ENCODE measurements at places on chromosomes 7 and 10.

GRCh38 chr7:47622946-47623640, 41.2 kb upstream of the TNS3 start:
- DNase-seq = no peak

- peak; percentile 85 for DNase-seq
Measured at GRCh38 chr10:105187243-105187642, 546.2 kb downstream of the SORCS3 start.

GRCh38 chr10:133401500-133401899, 7.5 kb downstream of the MTG1 start:
- DNase-seq = no peak

GRCh38 chr10:117594722-117595121, 52.2 kb downstream of the EMX2 start:
- DNase-seq = no peak

DNA sequence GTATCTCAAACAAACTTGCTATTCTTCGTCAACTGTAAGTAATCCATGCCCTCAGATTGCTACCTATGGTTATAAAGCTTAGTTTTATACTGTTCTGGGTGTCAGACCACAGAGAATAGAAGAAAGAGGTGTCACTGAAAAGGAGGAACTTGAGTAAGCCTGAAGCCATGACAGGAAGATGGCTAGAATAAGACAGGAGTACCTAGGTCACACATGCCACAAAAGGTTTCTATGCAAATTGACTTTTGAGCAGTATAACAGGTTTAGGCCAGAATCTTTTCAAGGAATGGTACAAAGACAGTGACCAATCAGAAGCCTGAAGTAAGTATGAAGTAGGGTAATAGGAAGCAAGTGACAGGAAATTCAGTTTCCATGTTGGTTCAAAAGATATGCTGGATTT, 23.5 kb downstream of the FBXW4 start:
- DNase-seq = no peak

DNA sequence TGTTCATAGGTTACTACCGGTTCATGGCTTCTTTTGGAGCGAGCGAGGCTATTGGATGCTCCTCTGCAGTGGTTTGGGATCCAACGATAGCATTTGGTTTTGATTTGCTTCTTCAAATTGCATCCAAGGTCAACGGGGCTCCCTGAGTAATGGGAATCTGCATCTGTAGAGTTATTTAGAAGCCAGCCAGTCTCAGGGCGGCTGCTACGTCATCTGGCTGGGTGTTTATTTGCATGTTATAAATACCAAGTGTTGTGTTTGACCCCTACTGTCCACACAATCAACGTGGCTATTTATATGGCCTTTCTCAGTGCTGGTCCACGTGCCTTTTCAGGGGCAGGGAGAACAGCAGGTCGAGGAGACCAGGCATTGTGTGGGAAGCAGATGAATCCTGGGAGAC, 137.7 kb downstream of the PRPF18 start:
- DNase-seq = no peak

DNA sequence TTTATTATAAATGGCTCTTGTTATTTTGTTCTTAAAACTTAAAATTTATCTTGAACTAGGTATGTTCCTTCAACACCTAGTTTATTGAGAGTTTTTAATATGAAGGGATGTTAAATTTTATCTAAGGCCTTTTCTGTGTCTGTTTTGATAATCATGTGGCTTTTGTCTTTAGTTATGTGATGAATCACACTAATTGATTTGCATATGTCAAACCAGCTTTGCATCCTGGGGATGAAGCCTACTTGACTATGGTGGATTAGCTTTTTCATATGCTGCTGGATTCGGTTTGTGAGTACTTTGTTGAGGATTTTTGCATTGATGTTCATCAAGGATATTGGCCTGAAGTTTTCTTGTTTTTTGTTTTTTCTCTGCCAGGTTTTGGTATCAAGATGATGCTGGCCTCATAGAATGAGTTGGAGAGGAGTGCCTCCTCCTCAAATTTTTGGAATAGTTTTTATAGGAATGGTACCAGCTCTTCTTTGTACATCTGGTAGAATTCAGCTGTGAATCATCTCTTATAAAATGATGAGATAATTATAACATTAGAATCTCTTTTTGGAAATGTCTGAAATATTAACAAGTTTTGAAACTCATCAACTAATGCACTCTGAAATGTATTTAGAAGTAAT, 78.7 kb upstream of the AGR3 start:
- no peak for DNase-seq

GRCh38 chr7:2009541-2010001, 223.2 kb downstream of the MAD1L1 start:
- no peak for DNase-seq

GRCh38 chr10:113073549-113074189, 123.6 kb downstream of the TCF7L2 start:
- DNase-seq = peak; percentile 90

DNA sequence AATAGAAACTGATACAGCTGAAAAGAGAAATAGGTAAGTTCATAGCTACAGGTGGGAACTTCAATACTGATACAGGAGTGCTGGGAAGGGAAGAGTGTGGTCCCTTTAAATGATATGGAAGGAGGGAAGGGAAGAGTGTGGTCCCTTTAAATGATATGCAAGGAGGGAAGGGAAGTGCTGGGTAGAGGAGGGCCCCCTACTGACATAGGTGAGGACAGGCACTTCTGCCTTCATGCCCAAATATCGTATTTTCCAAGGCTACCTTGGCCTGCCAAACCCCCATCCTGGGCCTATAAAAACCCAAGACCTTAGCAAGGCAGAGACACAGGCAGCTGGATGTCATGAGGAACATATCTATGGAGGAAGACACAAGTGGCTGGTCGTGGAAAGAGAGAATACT, 92.3 kb downstream of the MAGI2 start:
- no peak for DNase-seq

DNA sequence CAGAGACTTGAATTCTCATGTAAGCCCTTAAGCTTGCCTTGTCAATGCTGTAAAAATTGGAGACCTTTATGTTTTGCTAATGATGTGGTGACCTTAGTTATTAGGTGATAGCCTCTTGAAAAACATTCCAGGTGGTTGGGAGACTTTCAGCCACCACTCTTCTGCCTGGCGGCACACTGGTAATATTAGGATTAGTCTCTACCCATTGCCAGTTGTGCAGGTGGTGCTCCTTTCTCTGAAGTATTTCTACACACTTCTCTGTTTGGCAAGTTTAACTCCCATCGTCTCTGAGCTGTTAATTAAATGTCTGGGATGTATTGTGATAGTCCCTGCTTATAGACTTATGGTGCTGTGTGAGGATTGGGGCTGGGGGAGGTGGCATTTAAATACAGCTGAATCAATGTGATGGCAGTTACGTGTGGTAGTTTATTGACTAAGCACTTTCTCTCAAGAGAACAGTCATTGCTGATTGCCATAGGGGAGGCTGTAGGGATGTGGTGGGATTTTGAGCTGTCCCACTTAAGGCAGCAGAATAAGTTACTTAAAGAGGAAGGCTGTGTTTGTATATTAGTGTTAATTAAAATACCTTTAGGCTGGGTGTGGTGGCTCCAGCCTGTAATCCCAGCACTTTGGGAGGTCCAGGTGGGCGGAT, 61.7 kb downstream of the DAGLB start:
- no peak for DNase-seq

DNA sequence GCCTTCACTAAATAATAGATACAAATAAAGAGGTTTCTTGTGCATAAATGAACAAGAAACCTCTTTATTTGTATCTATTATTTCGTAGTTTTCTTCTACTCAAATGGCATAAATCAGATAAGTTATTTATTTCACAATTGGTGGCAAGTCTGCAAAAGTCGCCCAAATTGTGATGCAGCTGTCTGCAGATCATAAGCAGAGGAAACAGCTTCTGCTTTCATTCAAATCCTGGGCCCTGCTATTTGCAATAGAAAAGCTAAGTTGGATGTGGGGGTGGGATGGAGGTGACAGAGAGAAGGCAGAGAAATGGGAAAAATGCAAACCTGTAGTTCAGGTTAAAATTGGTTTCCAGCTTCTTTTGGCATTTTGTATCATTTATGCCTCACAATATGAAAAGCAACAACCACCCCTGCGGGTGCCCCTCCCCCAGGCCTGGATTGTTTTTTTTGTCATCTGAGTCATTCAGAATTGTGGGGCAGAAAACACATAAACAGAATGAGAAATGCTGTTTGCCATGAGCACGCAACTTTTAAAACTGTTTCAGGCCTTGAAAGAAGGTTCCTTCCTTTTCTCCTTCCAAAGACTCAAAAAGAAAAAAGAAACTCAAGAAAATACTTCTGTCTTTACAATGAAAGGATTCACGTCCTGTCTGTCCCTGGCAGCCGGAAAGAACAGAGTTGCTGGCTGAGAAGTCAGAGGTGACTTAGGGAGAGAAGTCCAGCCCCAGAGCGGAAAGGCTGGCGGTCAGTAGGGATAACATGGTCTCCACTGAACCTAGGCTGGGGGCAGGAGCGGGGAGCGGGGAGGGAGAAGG, 132.9 kb downstream of the BAMBI start:
- no peak for DNase-seq

DNA sequence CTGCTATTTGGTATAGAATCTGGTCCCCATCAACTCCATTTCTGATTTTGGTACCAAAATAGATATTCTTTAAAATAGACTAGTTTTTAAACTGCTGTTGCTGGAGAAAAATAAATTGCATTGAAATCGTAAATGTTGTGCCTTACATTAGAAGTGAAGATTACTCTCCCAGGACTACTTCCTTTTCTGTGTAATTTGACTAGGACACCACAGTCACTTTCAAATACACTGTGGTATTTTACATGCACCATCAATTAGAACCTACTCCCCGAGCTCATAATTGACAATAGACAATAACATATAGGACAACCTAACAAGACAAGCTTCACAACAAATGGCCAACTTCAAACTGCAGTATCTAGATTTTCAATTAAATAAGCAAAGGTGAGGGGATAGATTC, 211.5 kb downstream of the DGKB start:
- no peak for DNase-seq

DNA sequence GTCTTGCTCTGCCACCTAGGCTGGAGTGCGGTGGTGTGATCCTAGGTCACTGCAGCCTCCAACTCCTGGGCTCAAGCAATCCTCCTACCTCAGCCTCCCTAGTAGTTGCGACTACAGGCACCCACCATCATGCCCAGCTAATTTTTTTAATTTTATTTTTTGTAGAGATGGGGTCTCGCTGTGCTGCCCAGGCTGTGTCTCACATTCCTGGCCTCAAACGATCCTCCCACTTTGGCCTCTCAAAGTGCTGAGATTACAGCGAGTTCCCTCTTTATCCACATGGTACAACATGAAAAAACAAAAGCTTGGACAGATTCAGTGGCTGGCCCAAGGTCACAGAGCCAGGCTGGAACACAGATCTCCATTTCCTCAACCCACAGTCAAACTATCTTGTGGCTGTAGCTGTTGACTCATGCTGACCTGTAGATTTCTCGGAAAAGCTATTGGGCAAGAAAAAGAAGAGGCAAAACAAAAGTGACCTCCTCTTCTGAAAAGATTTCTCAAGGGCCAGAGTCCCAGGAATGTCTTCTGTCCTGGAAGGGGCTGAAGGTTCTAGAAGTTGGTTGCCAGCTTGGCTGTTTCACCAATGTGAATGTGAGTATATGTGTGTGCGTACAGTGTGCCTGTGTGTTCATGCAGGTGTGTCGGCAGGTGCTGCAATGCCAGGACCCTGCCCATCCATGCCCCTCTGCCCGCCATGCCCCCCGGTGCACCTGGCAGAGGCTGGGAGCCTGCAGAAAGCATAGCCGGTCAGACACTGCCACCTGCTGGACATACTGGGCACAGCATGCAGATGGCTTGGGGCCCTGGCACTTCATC, 28.4 kb downstream of the TMEM130 start:
- peak; percentile 83 for DNase-seq

GRCh38 chr7:108130261-108130660, at the start of gene LAMB4:
Gene LAMB4, minus strand, starts transcription at chr7:108130361. Its CDS starts 7,197 bp downstream, at chr7:108123164.
- DNase-seq = no peak

GRCh38 chr7:106187613-106188350, 75.7 kb upstream of the SYPL1 start:
- DNase-seq = no peak

- no peak for DNase-seq
Measured at GRCh38 chr7:7256731-7257274, 74.5 kb downstream of the C1GALT1 start.

GRCh38 chr7:91915401-91916050, 25.1 kb upstream of the AKAP9 start:
- DNase-seq = no peak

DNA sequence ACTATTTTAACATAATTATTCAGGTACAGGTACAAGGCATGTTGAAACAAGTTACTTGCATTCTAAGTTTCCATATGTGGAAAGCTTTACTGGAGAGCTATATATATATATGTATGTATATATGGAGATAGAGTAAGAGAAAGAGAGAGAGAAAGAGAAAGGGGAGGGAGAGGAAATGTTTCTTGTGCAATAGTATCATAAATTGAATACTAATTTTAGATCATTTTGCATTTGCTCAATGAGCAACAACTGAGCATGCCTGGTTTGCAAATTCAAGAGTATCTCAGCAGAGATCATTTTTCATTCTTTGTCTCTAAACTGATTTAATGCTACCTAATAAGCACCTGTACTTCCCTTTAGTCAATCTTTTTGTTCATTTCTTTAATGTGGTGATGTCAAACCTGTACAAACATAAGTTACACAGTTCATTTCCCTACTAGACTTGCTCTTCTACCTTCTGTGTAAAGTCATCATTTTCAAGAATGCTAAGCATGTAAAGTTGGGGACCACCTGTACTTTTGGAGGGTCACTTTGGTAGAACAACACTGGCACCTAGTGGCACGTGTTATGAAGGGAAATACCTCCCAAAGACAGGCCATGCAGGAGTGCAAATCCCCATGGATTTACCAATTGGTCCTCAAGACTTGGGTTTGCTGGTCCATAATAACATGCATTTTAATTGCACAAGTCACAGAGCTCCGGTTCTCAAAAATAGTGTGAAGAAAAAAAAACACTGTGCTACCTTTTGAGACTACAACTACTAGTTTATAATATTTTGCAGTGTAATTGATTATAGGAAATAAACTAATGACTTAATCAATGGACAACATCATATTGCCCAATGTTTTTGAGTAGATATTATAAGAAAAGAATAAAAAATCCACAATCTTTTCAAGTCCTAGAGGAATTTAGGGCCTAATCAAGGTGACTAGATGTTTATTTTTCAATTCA, 431.2 kb upstream of the IGFBP3 start:
- peak; percentile 20 for DNase-seq

All from epithelial cell of proximal tubule (primary cell).